Colonic mucosa (tissue), 4 donors: ENCODE measurements at places on chromosomes 2 and 18.

DNA sequence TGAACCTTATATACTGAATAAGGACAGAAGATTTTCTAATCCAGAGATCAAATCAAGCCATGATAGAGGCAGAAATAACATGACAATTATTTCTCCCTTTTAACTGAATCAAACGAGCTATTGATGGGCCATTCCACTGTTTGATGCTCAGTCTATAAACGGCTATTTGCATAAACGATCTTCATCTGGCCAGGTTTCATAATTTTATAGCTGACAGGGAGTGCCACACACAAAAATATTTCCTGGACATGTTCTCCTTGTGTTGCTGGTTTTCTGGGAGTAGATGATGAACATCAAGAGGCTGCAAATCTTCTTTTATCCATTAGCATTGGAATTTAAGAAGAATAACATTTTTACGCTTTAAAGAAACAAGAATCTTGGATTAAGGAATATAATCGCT, 63.1 kb downstream of the ACVR1C start:
- no peak for DNase-seq

GRCh38 chr2:147714582-147714981, 130.2 kb upstream of the ACVR2A start:
- DNase-seq: no peak

DNA sequence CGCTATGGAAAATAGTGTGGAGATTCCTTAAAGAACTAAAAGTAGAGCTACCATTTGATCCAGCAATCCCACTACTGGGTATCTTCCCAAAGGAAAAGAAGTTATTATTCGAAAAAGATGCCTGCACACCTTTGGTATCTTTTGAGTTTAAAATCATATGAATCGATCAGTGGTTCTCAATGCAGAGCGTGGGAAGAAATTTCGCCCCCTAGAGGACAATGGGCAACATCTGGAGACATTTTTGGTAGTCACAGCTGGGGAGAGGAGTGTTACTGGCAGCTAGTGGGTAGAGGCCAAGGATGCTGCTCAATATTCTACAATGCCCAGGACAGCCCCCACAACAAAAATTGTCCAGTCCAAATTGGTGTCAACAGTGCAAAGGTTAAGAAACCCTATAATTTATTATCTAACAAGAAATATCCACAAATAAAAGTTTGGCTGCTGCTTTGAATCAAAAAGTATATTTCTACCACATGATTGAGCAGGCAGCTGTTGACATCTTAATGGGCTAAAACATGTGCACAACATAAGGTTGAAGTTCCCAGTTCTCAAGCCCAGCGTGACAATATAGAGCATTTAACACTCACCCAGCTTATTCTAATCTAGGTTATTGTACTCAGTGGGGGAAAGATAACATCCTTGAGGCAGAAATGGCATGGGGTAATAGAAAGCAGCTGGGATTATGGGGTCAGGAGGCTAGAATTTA, 425.7 kb downstream of the LRATD1 start:
- DNase-seq: no peak

GRCh38 chr2:95320986-95321767, 24.0 kb downstream of the KCNIP3 start:
- DNase-seq: no peak

DNA sequence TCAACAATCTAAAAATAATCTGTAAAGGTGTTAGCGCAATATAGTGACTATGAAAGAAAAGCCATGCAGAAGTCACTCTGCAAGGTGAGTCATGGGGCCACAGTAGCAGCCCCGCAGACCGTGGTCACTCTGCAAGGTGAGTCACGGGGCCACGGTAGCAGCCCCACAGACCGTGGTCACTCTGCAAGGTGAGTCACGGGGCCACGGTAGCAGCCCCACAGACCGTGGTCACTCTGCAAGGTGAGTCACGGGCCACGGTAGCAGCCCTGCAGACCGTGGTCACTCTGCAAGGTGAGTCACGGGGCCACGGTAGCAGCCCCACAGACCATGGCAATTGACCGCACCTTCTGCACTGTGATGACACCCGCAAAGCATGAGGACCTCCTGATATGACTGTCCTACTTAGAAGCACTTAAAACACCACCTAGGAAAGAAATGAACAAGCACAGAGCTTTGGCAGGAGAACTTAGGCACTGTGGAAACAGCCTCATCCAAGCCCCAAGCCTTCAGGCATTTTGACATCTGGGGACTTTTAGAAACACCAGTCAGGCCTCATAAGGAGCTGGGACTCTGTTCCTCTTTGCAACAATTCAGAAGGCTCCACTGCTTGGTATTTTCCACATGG, 70.1 kb downstream of the LDLRAD4 start:
- no peak for DNase-seq

- DNase-seq: no peak
These were observed 18.3 kb upstream of the TAF4B start for GRCh38 chr18:26207937-26208336.

DNA sequence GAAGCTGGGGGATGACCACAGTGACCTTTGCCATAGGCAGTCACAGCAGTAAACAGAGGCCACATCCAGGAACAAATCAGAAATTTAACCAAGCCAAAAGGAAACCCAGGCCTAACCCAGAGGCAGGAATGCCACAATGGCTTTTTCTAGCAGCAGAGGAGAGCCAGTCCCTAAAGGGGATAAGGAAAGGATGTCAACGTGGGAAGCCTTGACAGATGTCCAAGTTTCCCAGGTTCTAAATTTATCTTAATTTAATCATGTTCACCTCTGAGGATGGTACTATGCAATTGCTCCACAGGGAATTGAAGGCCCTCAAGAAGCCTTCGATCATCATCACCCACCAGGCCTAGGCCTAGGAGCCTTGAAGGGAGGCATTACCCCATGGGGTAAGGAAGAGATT, 374.7 kb downstream of the TNS1 start:
- DNase-seq: no peak

GRCh38 chr18:8634508-8634907, 25.3 kb downstream of the RAB12 start:
- DNase-seq: no peak

GRCh38 chr2:201956361-201956760, 77.3 kb upstream of the FZD7 start:
- no peak for DNase-seq

DNA sequence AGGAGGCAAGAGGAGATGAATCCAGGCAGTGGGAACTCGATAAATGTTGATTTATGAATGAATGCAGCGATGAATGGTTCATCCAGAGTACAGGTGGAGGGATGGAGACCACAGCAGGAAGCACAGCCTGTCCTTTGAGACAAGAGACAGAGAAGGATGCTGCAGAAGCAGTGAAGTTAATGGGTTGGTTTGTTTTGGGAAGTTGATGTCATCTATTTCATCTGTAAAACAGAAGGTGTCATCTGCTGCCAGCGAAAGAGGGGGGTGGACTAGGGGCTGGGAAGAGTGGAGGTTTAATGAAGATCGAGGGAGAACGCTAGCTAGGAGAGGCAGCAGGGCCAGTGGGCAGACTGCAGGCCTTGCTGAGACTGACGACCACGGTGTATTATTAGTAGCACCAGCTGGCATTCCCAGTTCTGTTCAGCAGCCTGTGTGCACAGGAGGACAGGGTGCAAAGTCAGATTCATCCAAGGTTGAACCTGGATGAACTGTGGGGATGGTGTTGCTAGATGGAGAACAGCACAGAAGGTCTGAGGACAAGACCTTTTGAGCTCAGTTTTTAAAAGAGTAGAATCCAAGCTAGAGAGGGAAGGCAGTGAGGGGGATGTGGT, 120.3 kb upstream of the CAPN13 start:
- no peak for DNase-seq

DNA sequence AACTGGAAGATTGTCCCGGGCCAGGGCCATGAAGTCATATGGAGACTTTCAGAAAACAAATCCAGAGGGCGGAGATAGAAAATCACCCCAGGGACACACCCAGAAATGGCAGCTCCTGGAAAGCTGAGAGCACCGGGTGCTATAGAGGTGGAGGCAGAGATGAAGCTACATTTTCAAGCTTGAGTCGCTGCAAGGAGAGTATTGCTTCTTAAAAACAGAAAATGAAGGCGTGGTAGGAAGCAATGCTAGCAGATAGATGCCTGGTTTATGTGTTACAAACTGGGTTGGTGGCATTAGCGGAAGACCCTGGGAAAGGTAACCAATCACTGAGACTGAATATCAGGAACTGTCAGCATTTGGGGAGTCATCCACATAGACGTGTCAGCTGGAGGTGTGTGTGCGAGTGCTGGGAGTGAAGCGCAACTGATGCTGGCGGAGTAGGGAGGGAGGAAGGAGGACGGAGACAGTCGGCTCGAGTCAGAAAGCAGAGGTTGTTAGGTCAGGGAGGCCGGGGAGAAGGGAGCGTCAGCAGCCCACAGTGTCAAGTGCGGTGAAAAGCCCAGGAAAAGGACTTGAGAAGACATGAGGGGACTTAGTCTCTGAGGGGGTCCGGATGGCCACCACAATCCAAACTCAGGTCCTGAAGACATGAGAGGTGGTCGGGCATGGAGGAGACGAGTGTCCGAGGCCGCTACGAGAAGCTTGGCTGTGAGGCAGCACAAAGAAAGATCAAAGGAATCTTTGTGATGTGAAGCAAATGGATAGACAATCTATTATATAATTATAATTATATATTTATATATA, 45.4 kb downstream of the C18orf63 start:
- no peak for DNase-seq

DNA sequence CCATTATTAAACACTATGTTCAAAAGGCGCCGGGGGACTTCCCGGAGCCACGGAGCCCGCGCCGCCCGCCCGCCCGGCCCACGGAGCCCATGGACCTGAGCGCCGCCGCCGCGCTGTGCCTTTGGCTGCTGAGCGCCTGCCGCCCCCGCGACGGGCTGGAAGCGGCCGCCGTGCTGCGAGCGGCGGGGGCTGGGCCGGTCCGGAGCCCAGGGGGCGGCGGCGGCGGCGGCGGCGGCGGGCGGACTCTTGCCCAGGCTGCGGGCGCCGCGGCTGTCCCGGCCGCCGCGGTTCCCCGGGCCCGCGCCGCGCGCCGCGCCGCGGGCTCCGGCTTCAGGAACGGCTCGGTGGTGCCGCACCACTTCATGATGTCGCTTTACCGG, 197 bp downstream of the GDF7 start:
- DNase-seq: no peak

GRCh38 chr18:39453356-39453755, 1887.8 kb upstream of the CELF4 start:
- no peak for DNase-seq

DNA sequence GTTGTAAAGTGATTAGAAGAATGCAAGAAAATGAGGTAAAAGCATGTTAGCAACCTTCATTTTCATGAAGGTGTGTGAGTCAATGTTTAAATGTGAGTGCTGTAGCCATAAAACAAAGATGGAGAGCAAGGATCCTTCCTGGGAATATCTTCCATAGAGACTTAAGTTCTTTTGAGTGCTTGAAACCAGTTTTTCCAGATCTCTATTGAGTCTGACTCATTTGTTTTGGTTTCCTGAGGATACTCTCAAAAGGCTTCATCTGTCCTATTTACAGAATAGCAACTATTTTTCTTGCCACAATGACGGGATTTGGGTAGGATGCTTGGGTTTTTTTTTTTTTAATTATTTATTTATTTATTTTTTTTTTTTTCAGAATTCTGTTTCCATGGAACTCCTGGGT, 45.9 kb upstream of the ASB1 start:
- no peak for DNase-seq
